Central memory CD4-positive, alpha-beta T cell (primary cell): ENCODE measurements at places on chromosomes 4 and X.

GRCh38 chr4:80171251-80171650 is 26.1 kb upstream of the PRDM8 start:
- no peak for DNase-seq

GRCh38 chrX:1877780-1878179 is 262.9 kb downstream of the ASMT start:
- no peak for DNase-seq

DNA sequence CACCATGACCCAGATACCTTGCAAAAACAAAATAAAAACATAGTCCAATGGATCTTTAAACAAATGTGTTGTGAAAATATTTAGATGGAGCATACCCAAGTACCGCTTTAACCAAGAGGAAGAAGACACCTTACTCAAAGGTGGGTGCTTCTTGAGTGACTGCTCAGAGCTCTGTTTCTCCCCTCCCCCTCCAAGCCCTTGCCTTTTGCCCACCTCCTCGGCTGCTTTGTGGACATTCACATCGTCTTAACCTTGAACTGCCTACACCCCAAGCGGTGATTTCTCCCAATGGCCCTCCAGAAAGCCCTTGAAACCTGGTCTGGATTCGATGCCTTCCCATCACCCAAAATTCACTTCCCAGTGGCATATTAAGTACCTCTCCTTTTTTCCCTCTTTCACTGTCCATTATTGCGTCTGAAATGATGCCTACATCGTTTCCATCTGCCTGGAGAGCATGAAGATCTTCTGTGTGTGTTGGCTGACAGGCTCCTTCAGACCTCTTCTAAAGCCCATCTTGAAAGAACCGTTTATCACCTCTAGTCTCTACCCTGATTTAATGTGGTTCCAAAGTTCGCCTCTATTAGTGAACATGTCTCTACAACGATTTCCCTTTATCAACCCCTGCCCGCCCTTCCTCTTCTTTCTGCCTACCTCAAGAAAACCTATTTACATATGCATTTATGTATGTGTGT is 968 bp downstream of the GPRIN3 start:
- peak; percentile 48 for DNase-seq

DNA sequence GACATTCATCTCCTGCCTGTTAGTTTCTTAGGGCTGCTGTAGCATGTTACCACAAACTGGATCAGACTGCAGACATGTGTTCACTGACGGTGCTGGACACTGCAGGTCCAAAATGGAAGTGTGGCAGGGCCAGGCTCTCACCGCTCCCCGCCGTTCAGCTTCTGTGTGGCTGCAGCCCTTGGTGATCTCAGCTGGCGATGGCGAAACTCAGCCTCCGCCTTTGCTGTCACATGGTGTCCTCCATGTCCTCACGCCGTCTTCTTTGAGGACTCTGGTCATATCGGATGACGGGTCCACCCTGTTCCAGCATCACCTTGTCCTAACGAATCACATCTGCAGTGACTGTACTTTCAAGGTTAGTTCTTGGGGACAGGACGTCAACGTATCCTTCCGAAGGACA is 25.9 kb upstream of the HELT start:
- no peak for DNase-seq

DNA sequence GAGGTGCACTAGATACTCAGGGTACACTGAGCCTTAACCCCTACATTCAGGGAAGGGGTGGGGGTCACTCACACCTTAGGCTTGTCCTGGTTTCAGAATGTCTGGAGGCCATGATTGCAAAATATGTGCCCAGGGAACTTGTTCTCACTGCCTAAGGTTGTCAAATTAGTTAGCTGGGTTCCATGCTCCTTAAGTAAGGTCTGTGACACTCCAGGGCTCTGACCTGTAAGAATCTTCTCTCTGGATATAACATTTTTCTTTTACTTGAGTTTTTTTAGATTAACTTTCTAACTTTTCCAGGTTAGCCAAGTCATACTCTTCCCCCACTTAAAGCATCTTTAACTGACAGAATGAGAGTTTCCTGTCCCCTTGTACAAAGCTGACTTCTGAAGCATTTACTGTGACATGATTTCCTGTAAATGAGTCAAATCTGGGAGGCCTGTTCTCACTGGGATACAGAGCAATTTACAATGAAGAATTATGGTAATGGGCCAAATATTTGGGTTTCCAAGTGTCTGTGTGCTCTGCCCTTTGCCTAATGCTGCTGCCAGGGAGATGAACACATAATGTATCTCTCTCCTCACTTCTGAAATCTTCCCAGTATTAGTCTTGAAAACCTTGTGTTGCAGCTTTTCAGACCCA is 101.7 kb downstream of the GATB start:
- no peak for DNase-seq

- no peak for DNase-seq
These were observed 73.4 kb upstream of the GPRIN3 start for GRCh38 chr4:89380980-89381379.
